ENCODE measurements at places on chromosomes 11 and 22.
A peak's percentile ranks its signal among the peaks of the same experiment; 100 is the strongest.

- DNase-seq, result no peak
Observed at GRCh38 chr11:57502870-57503269, 12.6 kb downstream of the SLC43A1 start.

DNA sequence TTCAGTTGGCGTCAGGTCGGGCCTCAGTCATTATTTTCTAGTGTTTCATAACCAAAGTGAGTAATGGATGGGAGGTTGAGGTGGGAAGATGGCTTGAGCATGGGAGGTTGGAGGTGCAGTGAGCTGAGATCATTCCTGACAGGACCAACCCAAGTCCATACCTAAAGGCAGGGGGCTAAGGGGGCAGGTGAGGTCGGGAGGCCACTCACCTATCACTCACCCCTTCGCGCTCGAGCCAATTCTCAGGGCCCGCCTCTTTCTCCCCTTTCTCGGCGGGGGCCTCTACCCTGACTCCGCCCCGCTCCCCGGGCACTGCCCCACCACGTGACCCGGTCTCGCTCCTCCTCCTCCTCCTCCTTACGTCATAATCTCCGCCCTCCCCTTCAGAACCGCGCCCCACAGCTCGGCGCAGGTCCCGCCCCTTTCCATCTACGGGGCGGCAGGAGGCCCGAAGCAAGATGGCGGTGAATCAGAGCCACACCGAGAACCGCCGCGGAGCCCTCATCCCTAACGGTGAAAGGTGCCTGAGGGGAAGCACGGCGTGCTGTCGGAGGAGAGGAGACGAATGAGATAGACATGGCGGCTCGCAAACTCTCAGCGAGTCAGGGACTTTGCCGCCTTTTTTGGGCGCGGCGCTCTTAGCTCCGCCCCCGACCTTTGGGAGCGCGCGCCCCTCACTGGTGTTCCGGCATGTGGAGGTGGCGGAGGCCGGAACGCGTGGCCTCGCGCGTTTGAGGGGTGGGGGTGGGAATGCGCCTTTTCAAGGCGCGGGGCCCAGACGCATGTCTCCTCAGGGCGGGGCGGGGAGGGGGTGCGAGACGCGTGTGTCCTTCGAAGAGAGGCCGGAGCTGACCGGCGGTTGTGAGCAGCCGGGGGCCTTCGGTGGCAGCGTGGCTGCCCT lies at the start of gene WBP2NL:
Gene WBP2NL, plus strand, starts transcription at position 428 of the 901 bp plus-strand sequence. Its CDS starts 31 bp downstream, at position 459.
- peak; percentile 69 for DNase-seq

DNA sequence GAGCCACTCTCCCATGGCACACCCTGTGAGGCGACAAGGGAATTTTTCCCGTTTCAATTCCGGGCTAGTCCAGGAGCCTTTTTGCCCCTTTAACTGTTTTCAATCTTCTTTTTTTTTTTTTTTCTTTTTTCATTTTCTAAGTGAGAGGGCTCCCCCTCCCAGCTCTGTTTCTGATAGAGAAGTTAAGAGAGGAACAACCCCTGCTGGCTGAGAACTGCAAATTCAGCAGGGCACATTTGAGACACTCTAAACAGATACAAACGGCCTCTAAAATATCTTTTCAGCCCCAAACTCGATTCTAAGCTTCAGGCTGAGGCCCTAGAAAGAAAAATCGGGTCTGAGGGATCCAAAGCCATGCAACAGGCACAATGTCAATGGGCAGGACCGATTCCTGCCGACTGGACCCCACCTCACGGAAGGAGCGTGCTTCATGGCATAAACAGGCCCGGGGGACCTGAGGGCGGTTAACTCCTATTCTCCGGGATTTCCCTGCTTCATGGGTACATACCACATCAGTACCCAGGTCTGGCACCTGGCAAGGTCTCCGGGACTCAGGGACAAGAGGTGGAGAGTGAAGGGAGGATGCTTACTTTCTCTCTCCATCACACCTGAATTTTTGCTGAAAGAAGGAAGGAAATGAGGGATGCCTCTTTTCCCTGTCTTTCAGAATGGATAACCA lies 627.5 kb downstream of the BUD13 start:
- DNase-seq, result no peak

- DNase-seq, result no peak
Observed at GRCh38 chr22:35409783-35410662, 10.1 kb downstream of the MCM5 start.

GRCh38 chr11:79044201-79044600 lies 396.6 kb downstream of the TENM4 start:
- no peak for DNase-seq

GRCh38 chr22:34620832-34621231 lies 445.1 kb upstream of the ISX start:
- DNase-seq, result no peak

- DNase-seq, result no peak
Observed at GRCh38 chr22:43828998-43829782, 17.1 kb upstream of the EFCAB6 start.

- DNase-seq, result no peak
Observed at GRCh38 chr11:118117790-118118601, 31.2 kb upstream of the SMIM35 start.

- no peak for DNase-seq
Observed at GRCh38 chr11:10476342-10476741, 21.3 kb downstream of the AMPD3 start.

DNA sequence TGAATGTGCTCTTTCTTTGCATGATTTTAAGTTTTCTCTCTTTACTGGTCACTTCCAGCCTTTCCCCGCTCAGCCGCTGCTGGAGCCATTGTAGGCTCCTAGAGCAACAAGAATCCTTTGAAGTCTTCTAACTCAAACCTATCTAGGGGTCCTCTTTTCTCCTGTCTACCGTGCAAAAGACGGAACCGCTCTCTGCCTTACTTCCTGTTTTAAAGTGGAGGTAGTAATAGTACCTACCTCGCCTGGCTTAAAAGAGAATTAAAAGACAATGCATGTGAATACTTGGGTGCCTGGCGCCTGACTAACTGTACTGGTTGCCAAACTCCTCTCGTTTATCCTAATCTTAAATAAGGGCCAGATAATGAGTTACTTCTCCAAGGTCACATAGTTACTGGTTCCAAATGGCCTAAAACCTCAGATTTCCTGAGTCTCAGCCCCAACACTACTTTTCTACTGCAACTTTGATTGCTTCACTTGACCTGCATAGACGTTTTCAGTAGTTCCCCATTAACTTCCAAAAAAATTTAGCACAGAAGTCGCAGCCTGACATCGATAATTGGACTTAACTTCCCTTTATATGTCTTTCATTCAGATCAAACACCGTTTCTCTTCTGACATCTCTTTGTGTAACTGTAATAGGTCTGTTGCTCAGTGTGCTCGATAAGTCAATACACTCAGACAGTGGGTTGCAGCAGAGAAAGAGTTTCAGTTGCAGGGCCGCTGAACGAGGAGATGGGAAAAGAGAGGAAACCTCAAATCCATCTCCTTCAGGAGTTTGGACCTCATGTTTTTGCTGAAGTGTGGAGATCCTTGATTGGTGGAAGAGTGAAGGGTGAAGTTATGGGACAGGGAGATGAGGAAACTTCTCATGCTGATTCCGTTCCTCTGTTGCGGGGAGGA lies 891 bp downstream of the SAMM50 start:
- DNase-seq, result no peak

- DNase-seq, result no peak
Observed at GRCh38 chr11:72750086-72750485, 2.1 kb downstream of the ARAP1 start.

GRCh38 chr22:25282671-25283561 lies 63.5 kb downstream of the CRYBB2 start:
- DNase-seq, result no peak

DNA sequence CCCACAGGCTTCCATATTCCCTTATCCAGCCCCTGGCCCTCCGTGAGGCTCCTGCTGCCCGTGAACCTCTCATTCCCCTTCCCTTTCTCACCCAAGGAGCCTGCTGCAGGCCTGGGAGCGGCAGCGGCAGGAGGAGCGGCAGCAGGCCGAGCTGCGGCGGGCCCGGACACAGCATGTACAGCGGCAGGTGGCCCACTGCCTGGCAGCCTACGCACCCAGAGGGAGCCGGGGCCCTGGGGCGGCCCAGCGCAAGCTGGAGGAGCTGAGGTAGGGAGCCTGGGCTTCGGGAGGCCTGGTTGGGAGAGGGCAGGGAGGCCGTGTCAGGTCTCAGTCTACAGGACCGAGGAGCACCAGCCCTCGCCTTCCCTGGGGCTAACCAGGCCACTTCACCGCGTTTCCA lies 8.1 kb upstream of the SART1 start:
- no peak for DNase-seq

DNA sequence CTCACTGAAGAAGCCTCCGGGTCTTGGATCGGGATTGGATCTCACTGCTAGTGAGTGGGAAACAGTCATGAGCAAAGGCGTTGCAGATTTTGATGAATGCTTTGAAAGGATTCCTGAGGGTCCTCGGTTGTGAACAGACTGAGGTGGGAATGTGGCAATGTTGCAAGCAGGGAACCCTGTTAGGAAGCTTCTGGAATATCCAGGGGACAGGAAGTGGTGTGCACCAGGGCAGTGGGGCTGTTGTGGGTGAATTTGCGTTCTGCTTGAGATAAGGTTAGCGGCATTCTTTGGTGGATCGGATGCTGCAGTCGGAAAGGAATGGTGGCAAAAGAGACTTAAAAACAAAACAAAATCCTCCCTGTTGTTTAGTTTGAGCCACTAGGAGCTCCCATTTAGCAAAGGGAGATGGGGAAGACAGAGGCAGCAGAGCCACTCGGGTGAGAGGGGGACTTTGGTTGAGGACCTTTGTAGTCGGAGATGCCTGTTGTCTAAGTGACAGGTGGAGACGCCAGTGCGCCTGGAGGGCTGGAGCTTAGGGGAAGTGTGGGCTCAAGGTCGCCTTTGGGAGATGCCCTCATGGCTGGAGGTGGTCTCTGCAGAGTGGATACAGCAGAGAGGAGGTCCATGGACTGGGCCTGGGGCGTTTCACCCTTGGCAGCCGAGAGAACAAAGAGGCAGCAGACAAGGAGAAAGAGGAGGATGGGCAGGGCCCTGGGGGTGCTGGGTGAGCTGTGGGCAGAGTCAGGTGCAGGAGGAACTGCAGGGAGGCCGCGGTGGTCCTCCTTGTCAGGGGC lies 37.6 kb downstream of the CSF2RB start:
- no peak for DNase-seq

Data from PC-3 (cell line).